ENCODE measurements at places on chromosomes 11 and 22.

GRCh38 chr11:69634069-69634468, 6.9 kb upstream of the CCND1 start:
- no peak for DNase-seq

- no peak for DNase-seq
Measured at GRCh38 chr11:69911310-69912160, 92.3 kb upstream of the FGF3 start.

DNA sequence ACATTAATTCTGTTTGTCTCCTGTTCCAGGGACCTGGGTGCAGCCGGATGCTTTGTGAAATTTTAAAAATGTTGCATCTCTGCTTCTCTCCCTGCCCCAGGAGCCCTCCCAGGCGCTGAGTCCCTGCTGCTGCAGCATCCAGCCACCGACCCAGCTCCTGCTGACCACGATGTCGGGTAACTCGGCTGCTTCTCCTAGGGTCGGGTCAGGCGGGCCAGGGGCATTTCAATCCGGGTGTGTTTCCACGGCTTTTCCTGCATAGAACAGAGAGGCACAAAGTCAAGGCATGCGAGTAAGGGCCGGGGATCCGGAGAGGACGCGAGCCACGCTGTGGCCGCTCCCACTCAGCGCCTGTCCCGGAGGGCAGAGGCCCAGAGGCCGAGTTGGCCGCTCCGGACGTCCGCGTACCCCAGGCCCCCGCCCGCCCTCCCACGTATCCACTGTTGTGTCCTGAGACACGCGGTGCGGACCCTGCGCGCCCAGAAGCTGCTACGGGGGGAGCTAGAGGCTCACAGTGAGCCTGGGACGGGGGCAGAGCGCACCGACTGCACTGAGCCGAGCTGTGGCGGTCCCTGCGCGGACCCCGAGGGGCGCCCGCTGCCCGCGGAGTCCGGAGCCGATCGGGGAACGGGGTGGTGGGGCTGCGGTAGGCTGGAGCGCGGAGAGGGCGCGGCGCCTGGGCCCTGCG, at the start of gene POU2AF3:
Gene POU2AF3 (plus strand): TSS at position 134 of the 688 bp plus-strand sequence. CDS start 36 bp downstream, at position 170.
- DNase-seq = no peak

DNA sequence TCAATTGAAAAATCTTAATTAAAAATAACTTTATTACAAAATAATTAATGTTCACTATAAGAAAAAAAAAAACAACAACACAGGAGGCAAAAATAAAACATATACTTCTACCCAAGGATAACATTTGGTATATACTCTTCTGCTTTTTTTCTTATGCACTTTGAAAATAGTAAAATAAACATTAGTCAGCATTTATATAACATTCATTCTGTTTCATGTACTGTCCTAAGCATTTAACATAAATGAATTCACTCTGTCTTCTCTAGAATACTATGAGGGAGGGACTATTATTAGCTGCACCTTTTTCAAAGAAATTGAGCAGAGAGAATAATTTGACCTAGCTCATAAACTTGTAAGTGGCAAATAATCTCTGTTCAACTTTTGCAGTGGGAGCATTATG, 48.3 kb upstream of the CCDC34 start:
- no peak for DNase-seq

- DNase-seq = no peak
Measured at GRCh38 chr11:77457340-77457739, 16.6 kb downstream of the PAK1 start.

DNA sequence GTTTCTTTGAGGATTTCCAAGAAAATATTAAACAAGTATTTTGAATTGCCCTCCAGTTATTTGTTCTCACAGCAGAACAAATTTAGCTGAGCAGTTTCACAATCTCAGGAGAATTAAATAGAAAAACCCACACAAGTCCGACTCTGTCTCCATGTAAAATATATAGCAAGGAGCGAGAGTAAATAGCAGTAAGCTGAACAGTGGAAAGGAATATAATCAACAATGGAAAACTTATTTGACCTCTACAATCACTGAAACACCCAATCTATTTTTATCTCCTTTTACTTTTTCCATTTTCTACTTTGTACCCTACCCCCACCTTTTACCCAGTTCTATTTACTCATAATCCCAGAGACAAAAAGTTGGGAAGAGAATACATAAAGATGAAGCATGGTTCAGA, 34.4 kb downstream of the NARS2 start:
- no peak for DNase-seq

DNA sequence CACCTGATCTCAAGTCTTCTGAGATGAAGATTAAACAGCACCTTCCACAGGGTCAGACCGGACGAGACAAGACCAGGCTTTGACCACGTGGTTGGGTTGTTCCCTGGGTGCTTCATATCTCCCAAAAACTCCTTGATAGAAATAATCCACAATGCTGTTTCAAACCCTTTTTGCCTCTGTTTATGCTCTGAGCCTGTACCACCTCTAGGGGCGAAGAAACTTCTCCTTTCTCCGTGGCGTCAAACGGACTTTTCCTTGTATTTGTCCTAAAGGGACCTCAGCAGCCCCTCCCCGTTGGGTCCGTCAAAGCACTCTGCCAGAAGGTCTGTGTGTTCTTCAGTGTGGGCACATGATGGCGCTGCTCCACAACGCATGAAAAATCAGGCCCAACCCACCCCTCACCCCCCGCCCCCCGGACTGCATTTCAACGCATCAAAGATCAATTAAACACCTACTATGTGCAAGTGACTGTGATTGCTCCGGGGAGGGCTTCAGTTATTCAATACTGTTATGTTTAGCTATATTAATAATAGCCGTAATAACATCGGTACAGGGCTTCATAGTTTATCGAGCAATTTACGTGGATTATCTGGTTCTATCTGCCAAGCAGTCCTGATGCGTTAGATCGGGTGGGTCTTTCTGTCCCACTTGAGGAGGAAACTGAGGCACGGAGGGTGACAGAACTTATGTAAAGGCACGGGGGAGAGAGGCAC, 17.3 kb upstream of the EIF3D start:
- no peak for DNase-seq

DNA sequence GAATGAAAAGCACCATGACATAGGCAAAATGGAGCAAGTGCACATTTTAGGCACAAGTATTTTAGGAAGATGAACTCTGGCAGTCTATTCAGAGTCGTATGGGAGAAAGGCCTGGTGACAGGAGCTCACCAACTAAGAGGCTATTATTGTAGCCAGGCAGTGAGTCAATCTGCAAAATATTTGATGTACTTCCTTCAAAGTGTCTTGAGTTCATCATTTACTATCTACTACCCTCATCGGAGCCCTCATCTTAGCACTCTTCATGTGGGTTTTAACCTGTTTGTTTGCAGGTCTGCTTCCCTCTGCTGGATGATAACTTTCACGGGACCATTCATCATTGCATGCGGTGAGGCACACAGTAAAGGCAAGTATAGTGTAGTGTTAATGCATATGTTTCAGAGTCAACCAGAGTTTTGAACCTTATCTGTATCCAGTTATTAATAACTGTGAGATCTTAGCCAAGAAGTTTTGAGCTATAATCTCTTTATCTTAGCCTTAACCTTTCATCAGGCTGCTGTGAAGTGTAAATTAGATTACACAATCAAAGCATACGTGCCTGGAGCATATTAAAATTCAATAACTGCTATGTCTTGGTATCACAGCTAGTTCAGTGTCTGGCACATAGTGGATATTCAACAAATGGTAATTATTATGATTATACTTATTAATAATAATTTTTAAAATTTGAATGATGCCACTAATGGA, 70.9 kb upstream of the SC5D start:
- no peak for DNase-seq

- DNase-seq = no peak
Measured at GRCh38 chr11:83007477-83007876, 64.2 kb downstream of the RAB30 start.

DNA sequence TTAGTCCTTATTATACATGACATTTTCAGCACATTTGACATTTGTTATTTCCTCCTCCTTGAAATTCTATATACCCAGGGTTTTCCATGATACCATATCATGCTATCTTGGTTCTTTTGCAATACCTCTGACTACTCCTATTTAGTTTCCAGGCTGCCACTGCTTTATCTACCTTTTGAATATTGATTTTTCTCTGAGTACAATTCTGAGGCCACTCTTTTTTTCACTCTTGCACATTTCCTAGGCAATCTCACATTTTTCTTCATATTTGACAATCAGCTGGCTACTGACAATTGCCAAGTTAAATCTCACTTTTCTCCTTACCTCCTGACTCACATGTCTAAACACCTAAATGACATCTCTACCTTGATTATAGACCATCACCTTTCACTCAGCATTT, 11.9 kb downstream of the SBF2 start:
- DNase-seq = no peak

- no peak for DNase-seq
Measured at GRCh38 chr11:101835506-101836063, 79.2 kb upstream of the CEP126 start.

- DNase-seq = no peak
Measured at GRCh38 chr22:40939202-40939601, 12.0 kb upstream of the RBX1 start.

DNA sequence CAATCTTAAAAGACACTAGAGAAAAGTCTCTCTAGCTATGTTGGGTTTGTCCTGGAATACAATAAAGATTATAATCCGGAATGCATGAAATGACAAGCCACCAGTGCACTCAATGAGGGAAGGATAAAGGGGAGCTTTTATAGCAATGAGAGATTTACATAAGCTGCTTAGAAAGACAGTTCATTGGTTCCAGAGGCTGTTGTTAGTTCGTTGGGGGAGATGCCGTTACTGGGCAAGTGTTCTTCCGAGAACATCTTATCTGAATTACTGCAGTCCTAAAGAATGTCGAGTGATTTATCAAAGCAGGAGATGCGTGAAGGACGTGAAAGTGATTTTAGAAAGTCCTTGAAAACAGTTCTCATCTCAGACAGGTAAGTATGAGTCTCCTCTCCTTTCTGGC, 33.6 kb downstream of the SYN3 start:
- no peak for DNase-seq

- DNase-seq = no peak
Measured at GRCh38 chr22:30192427-30192826, 54.1 kb downstream of the LIF start.

- no peak for DNase-seq
Measured at GRCh38 chr22:40605761-40606160, 30.8 kb downstream of the MRTFA start.

DNA sequence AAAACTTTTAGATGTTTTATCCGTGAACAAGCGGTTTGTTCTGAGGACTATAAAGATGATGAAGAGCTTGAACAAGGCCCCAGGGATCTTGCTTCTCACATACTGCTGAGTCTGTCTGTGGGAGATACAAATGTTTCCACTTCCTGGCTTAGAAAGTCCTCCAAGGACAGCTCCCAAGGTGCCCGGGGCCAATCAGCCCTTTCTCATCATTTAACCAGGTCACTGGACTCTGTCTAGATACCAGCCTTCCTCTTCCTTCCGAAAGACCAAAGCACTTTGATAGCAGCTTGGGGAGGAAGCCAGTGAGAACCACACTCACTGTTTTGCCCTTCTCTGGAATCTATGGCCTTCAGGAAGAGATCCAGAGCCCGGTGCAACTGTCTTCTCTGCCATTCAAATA, 4.3 kb upstream of the MICAL2 start:
- DNase-seq = no peak

DNA sequence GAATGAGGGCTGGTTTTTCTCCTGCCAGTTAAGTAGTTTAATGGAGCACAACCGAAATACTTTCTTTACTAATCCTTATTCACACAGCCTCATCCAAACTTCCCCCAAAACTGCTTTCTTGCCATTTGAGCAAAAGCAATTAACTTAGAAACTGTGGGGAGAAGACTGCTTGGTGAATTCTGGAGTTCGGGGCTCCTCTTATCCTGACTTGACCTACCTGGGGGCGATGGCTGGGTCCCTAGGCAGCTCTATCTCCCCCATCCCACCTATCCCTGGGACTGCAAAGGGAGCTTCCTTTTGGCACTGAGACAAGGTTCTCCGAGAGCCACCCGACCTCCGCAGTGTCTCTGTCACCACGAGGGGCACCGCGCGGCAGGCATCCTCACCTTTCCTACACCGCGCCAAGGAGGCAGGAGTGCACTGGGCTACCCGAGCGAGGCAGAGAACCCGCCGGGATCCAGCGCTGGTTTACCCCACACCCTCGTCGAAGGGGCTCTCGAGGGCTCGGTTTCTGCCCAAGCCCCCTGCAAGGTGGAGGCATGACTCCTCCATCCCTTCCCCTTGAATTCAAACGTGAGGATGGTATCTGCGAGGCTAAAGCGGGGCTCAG, 759 bp downstream of the DESI1 start:
- DNase-seq = no peak
